ENCODE measurements at places on chromosomes 4 and X.

GRCh38 chr4:17809667-17810066, 890 bp downstream of the DCAF16 start:
- DNase-seq = no peak

DNA sequence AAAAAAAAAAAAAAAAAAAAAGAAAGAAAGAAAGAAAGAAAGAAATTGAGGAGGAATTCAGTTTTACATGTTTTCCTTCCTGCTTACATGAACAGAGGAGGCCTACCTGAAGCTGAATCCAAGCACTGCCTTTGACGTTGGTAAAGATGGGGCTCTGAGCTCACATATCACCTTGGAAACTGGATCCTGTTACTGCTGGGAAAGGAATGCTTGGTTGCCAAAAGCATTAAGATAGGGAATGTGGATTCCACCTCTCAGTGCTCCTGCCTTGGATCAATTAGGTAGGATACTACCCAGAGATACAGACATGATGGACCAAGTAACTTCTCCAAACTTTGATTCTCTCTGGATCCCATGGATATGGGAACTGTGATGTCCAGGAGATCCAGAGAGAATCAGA, 50.6 kb downstream of the NHS start:
- DNase-seq = no peak

DNA sequence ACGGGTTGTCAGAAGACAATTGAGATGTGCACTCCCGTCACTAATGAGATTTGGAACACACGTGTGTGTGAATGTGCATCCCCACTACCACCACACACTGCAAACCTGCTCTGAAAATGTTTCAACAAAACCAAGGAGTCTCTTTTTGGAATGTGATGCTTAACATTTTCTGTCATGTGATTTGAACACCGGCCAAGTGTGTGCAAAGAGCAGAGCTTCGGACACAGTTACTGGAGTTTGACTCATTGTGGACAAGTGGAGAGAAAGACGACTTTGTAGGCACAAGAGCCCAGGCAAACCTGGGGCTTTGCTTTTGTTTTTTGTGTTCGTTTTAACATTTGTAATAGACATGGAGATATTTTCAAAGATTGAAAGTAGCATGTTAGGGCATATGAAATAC, 49.2 kb downstream of the CCKAR start:
- DNase-seq = no peak

- no peak for DNase-seq
Measured at GRCh38 chr4:106585915-106586349, 217.4 kb upstream of the GIMD1 start.

- no peak for DNase-seq
Measured at GRCh38 chr4:88742561-88742960, 44.9 kb upstream of the NAP1L5 start.

DNA sequence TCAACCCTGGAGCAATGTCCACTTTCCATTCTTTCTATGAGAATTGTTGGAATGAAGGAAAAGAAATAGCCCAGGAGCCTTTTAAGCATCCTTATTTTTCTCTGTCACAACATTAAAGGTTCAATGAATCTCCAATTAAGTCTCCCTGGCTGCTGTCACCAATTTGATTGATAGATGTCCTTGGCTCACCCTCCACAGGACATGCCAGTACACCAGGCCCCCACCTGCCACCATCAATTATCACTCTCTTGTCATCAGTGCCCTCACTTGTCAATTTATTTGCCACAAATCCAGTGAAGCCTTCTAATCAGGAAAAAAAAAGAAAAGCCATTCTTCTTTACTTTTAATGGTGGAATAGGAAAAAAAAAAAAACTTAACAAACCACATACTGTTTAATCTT, 453.6 kb downstream of the CENPC start:
- no peak for DNase-seq

Measured in B cell (primary cell).